ENCODE measurements at places on chromosomes 11 and 22.
A peak's percentile ranks its signal among the peaks of the same experiment; 100 is the strongest.

- DNase-seq, result no peak
These were observed 14.1 kb downstream of the SLC25A1 start for GRCh38 chr22:19164425-19164824.

DNA sequence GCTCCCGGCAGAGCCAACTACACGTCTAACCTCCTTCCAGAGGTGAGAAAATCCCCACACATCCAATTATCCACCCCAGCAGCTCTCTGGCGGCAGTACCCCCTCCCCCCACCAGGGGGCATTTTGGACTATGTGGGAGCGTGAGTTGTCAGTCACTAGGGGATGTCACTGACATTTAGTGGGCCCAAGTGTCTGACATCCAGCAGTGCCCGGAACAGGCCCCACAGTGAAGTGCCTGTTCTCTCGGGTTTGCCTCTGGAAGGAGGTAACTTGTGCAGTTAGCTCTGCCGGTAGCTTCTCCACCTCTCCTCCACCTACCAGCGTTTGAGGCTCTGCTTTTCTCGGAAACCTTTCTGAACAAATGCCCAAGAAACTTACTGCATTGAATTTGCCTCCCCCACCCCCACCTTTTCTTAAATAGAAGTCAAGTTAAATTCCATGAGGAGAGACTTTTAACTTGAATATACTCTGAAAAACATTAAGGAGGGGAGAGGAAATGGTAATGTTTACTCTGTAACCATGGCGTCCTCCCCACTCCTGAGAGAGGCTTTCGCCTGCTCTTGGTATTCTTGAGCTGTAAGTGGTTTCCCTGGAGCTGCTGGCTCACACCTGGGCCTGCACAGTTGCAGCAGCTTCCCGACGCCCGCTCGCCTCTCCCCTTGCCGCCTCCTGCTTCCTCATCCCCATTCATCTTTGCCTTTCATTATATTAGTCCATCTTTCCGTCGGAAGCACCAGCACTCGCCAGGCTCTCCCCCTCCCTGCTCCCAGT lies 112.8 kb downstream of the WNT7B start:
- peak; percentile 51 for DNase-seq

GRCh38 chr11:124581817-124582216 lies 12.0 kb downstream of the OR8A1 start:
- no peak for DNase-seq

- DNase-seq, result no peak
These were observed 7.7 kb upstream of the MALAT1 start for GRCh38 chr11:65491163-65491465.

GRCh38 chr22:43811777-43812148 lies 342 bp downstream of the EFCAB6 start:
- no peak for DNase-seq

DNA sequence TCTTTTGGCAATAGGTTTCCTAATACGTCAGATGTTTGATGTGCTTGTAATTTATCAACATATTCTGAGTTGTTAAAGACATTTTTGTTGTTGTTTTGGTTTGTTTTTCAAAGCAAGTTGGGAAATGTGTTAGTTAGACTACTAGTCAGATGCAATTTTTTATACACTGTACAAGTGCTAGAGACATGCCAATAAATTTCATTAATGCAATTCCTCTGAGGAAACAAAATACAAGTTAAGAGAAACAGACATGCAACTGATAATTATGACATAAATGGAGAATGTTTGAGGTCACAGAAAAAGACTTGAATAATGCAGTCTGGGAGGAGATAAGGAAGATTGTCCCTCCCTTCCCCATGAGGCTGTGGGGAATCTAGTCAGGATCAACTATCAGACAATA lies 5.9 kb downstream of the OR51T1 start:
- DNase-seq, result no peak

GRCh38 chr11:118622376-118623268 lies 15.2 kb downstream of the PHLDB1 start:
- DNase-seq, result peak; percentile 90

GRCh38 chr11:64539711-64540427 lies 51.2 kb upstream of the SLC22A12 start:
- DNase-seq, result no peak

- DNase-seq, result peak; percentile 88
These were observed 73.3 kb upstream of the ZBED5 start for GRCh38 chr11:10930972-10931760.

DNA sequence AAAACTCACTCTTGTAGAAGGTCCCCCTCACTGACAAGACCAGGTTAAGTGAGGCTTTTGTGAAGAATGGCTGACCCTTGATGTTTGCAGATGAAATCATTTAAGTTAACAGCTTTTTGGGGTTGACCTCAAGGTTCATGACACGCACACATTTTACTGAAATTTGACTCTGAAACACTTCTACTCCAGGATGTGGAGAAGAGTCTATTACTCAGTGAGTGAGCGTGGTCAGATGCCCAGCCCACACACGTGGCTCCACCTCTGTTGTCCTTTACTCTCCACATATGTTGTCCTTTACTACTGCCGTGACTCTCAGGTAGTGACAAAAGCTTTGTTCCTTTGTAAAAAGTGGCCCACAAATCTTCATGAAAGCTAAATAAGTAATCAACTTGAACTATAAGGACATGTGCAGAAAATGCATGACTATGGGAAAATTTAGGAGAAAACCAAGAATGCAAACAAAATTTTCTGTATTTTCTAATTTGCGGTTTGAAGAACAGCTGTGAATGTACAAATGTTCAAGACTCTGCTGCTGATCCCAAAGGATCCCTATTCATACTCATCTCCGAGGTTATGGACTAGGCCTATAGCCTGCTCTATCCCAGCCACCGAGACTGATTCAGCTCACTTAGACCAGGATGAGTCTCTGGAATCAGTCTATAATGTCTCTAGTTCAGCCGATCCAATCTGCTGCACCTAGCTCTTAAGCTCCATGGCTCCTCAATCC lies 22.4 kb downstream of the XRRA1 start:
- DNase-seq, result no peak

DNA sequence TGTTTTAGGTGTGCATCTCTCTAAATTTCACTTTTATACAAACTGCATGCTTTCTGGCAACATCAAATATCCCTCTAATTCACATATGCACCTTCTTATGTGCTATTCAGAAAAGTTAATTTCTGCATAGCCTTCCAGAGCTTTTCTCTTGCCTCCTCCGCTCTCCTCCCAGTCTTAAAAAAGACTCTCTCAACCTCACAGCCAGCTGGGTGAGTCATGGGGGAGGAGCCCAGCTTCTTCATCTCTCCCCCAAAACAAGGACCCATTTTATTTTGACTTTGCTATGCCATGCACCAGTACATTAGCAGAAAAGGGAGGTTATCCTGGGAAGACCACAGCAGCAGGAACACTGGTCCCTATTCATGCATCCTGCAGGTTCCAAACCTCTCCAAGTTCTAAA lies 234.4 kb downstream of the KCNA4 start:
- DNase-seq, result no peak
